ENCODE measurements at places on chromosomes 1 and 21.

DNA sequence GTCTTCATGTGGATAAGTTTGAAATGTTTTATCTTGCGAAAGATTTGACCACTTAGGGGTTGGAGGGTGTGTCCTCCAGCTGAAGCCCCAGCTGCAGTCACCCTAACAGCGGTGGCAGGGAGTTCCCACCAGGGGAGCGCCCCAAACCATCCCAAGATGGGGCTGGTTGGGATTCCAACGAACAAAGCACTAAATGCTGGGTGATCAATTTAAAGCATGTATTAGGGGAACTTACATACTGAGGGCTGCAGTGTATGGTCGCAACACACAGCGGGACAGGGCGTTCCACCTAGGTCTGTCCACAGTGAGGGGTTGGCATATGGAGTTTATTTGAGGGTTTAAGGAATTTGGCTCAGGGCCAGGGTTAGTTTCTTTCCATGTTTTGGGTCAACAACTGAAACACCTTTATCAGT, 26.3 kb downstream of the SLC37A1 start:
- DNase-seq: no peak

- DNase-seq: peak; percentile 69
These were observed 12.6 kb downstream of the PIGP start for GRCh38 chr21:37060296-37060695.

- DNase-seq: no peak
These were observed 6.5 kb upstream of the GUCA2A start for GRCh38 chr1:42170779-42171621.

DNA sequence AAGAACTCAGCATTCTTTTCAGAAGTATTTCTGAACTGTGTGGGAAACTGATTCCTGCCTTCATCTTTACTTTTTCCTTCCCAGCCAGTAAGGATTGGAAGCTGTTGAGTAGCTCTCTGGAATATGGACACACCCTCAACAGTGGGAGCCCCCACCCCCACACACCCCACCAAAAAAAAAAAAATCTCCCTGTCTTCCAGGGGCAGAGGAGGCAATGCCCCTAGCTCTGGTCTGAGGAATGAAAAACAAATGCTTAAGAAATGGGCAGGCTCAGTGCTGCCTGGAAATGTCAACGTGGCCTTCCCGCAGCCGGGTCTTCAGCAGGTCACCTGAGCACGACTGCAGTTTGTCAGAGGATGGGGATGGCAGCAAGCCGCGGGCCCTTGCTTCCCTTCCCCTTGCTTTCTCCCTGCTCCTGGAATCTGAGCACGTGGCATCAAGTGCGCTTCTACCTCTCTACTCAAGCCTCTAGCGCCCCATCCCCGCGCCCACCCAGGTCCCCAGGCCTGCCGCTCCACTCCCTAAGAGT, 479 bp downstream of the RGS16 start:
- DNase-seq: no peak

GRCh38 chr1:48547561-48548220, 75.7 kb upstream of the SPATA6 start:
- DNase-seq: no peak

DNA sequence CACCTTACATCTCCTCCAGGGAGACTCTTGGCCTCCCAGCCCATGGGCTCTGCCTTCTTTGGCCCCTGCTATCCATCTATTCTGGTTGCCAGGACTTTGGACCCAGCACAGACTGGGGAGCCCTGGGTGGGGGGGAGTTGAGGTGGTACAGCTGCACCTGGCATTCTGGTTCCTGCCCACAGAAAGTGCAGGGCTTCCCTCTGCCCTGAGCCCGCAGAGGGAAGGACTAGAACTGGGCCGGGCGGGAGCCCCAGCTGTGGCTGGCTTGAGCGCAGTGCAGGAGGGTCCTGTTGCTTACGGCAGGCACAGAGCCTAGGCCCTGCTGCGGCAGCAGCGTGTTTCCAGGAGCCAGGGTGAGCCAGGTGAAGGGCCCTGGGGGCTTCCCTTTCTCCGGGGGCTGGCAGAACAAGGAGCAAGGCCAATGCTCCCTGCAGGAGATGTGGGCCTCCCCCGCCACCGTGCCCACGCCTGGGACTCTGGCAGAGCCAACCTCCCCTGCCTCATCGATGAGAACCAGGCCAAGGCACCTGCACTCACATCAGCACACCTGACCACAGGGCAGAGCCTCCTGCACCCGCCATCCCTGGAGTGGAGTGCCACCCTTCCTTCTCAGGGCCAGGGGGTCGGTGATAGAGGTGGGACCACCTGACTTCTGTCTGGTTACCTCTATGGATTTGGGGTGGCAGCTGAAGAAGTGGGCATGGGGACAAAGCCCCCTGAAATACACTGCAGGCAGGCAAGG, 16.1 kb downstream of the PARS2 start:
- no peak for DNase-seq

DNA sequence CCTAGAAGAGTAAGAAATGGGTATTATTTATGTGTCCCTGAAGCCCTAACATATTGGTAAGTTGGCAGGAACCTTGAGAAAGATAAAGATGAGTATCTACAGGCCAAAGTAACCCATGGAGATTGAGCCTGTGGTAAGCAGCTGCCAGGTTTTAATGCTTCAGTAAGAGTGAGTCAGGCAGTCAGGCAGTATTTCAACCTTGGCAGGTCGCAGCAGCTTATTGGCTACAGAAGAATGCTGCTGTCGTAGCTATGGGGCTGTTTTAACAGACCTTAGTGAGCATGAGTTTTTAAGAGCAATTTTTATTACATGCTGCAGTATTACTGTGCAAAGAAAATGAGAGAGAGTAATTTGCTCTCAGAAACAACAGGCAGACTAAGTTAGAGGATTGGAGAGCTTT, 10.3 kb upstream of the SLC30A10 start:
- no peak for DNase-seq

DNA sequence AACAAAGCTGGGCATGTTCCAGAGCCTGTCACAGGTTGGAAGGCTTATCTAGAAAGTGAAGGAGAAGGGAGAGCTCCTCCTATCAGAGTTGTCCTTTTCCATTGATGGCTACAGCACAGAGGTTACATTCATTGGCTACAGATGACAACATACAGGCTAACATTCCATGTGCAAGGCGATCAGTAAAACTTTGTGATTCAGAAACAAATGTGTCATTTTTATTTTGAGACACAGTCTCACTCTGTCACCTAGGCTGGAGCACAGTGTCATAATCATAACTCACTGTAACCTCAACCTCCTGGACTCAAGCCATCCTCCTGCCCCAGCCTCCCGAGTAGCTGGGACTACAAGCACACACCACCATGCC, 32.6 kb downstream of the TRIM67 start:
- DNase-seq: no peak

DNA sequence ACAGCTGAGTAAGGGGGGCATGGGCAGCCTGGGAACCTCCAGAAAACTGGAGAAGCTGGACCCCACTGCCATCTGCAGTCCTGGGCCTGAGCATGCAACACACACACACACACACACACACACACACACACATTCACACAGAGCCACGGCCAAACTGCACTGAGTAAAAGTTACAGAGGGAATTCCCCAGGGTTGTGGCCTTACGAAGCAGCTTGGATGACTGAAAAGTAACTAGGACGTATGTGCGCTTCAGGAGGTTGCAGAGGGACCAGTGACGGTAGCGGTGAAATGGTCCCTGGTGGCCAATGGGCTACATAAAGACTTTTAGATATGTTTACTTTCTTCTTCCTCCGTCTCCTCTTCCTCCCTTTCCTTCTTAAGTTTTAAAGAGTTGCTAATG, 232.5 kb upstream of the TMEM51 start:
- DNase-seq: no peak

- no peak for DNase-seq
These were observed 2.9 kb upstream of the SYT2 start for GRCh38 chr1:202713110-202713509.

DNA sequence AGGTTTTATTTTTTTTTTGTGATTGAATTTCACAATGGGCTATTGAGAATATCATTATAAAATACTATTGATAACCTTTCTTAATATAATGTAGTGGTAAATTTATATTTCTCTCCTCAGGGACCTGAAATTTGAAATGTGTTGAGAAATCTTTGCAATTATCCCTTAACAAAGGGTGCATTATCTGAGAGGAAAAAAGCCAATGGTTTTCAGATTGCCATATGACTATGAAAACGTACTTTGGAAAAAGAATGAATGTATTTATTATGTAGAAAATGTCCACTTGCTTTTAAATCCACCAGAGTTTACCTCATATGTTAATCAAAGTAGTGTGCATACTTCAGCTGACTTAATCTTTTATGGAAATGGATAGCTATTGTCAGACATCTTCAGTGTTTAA, 441.1 kb downstream of the AMY1C start:
- DNase-seq: no peak

- no peak for DNase-seq
These were observed 3.3 kb upstream of the AGPAT3 start for GRCh38 chr21:43861706-43862105.

- no peak for DNase-seq
These were observed 633 bp upstream of the RFX5 start for GRCh38 chr1:151347523-151348246.

GRCh38 chr1:80211691-80212380, 1205.3 kb upstream of the ADGRL4 start:
- no peak for DNase-seq

DNA sequence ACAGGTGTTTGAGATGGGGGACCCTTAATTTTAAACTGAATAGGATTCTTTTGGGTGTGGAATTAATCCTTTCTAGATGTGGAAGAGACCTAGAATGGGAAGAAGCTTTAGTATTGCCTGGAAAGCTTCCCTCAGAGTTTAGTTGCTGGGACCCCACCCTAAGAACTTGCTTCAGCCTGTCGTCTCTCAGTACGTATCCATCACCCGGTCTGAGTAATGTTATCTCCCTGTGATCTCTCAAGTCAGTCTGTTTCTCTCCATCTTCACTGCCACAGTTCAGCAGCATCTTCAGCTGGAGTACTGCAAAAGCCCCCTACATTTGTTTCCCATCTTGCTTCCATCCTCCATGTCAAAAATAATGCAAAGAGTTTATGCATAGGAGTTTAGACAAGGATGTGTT, 28.9 kb downstream of the CNST start:
- no peak for DNase-seq

GRCh38 chr1:113088972-113089371, 16.0 kb downstream of the LRIG2 start:
- no peak for DNase-seq

GRCh38 chr1:25699500-25700143, 83.0 kb downstream of the MAN1C1 start:
- DNase-seq: no peak

DNA sequence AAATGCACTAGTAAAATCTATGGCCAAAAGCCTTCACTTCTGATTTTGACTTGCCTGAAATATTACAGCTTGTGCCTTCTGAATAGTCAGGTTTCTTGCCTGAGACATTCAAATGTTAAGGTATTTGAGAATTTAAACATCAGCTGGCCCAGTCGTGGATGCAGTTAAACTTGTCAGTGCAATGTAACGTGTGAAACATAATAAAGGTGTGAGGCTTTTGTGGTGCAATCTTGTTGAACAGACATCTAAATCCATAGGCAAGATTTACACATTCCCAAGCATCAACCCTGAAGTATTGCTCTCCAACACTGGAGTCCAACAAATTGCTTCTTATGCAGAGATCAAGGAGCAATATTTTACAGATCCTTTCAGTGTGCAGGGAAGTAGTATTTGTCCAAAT, 4.4 kb downstream of the CCN1 start:
- DNase-seq: no peak

DNA sequence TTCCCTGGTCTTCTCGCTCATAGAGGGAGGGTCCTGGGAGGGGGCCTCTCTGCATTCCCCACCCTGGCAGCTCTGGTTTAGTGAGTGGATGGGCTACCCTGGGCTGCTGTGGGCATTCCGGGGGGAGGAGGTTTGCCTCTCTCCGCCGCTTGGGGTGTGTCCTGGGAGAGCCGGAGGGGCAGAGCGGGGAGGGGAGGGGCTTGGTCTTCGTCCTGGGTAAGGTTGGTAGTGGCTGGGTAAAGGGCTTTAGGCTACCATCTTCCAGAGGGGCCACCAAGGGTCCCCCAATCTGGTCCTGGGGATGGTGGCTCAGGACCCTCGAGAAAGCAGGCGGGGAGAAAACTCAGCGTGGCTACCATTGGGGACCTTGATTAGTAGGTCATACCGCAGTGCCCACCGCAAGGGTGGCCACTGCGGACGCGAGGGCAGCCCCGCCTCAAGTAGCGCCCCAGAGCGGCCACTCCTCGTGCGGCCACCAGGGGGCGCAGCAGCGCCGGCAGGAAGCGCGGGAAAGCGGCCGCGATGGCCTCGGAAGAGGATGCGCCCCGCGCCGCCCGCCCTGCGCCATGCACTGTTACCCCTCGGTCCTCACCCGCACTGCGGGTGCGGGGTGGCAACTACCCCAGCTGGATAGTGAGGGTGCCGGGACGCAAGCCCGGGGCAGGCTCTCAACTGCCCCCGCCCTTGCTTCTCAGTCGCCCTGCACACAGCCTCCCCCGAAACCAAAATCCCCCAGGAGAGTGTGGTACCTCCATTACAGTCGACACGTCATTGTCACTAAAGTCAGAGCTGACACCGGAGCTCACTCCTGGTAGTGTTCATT, 44.1 kb upstream of the SLC25A33 start:
- peak; percentile 53 for DNase-seq

DNA sequence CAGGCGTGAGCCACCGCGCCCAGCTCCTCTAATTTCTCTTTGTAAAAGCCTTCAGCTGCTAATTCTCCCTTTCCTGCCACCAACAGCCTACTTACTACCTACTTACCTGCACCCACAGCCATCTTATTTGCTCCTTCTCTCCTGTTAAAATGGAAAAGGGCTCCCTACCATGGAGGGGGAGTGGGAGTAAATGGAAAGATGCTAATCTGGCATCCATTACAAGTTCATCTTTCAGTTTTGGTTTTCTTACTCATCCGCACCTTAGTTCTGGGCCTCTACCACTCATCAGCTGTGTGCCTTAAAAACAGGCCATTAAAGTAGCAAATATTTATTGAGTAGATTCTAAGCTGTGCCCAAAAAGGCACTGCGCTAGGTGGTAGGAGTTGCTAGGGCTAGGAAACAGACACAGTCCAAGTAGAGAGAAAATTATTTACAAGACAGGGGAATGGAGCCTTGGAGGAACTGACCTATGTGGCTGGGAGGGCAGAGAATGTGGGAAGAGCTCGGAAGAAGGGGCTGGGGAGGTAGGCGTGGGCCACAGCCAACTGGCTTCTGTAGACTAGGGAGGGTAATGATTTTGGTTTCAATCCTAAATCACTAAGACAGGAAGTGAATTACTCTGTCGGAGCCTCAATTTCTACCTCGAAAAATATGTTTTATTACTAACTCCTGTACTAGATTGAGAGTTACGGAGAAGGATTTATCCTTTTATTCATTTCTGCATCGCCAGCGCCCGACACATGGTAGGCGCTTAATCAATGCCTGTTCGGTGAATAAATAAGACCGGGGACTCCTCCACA, 685 bp upstream of the DDI2 start:
- no peak for DNase-seq

GRCh38 chr1:207352554-207352953, 31.1 kb downstream of the CD55 start:
- DNase-seq: no peak

- DNase-seq: peak; percentile 41
These were observed 1.7 kb downstream of the C1QB start for GRCh38 chr1:22654692-22655091.

GRCh38 chr1:112317140-112317539, 78.9 kb upstream of the CTTNBP2NL start:
- DNase-seq: no peak

Data from HT-29 (cell line).